Natural killer cell (primary cell): ENCODE measurements at places on chromosomes 3 and 15. TPM values are rescaled to one million over a fixed set of nuclear protein-coding genes. Genes with fewer than 3 reads are reported as not detected.

The ADGRG7 gene
- not detected for total RNA-seq

The CADM2 gene
- total RNA-seq, result 0.07 TPM

The CPNE9 gene
- not detected for total RNA-seq

The DPPA2 gene
- total RNA-seq, result not detected

The NR1I2 gene
- 0.13 TPM for total RNA-seq

The CFAP20DC gene
- 0.09 TPM for total RNA-seq

The SIDT1 gene
- 101 TPM for total RNA-seq

The PRRT3 gene
- total RNA-seq, result 2.2 TPM

The TM6SF1 gene
- total RNA-seq, result 12.6 TPM

The ISL2 gene
- not detected for total RNA-seq

The ZNF660 gene
- 7.3 TPM for total RNA-seq

The ZNF385D gene
- 0.02 TPM for total RNA-seq

The FBXO22 gene
- total RNA-seq, result 8.5 TPM

The RBP2 gene
- total RNA-seq, result not detected

The COL6A5 gene
- not detected for total RNA-seq

The DPH3 gene
- 22.8 TPM for total RNA-seq

The PROS1 gene
- total RNA-seq, result 1.4 TPM

The CKMT1B gene
- total RNA-seq, result not detected

The SENP8 gene
- total RNA-seq, result 0.28 TPM

The SLITRK3 gene
- not detected for total RNA-seq

The P2RY14 gene
- 0.93 TPM for total RNA-seq

The THRB gene
- not detected for total RNA-seq

The MST1R gene
- 1.6 TPM for total RNA-seq

The MYH15 gene
- total RNA-seq, result not detected

The STX19 gene
- total RNA-seq, result not detected

The ARPIN gene
- 0.23 TPM for total RNA-seq

The NEO1 gene
- total RNA-seq, result 16.3 TPM

The SEMA7A gene
- 4.7 TPM for total RNA-seq

The HDGFL3 gene
- total RNA-seq, result 25.3 TPM

The NANOGP8 gene
- total RNA-seq, result not detected

The EFHB gene
- total RNA-seq, result not detected

The DUOXA2 gene
- not detected for total RNA-seq

The CCK gene
- 0.54 TPM for total RNA-seq

The MYO1E gene
- 39.4 TPM for total RNA-seq

The IGSF10 gene
- total RNA-seq, result not detected

The KIF7 gene
- total RNA-seq, result 0.93 TPM

The SAMD7 gene
- not detected for total RNA-seq

The WDR72 gene
- not detected for total RNA-seq

The NEK10 gene
- 1.6 TPM for total RNA-seq

The FOXB1 gene
- total RNA-seq, result not detected

The NR2E3 gene
- total RNA-seq, result not detected

The GAP43 gene
- total RNA-seq, result not detected

The EHD4 gene
- total RNA-seq, result 28.4 TPM

The CCR3 gene
- 36.7 TPM for total RNA-seq

The LRRC31 gene
- not detected for total RNA-seq

The UNC13C gene
- not detected for total RNA-seq

The SLC22A13 gene
- 0.85 TPM for total RNA-seq

The ZIC4 gene
- not detected for total RNA-seq

The SLC6A1 gene
- total RNA-seq, result not detected

The TATDN2 gene
- total RNA-seq, result 75.6 TPM

The ARHGEF3 gene
- total RNA-seq, result 211 TPM

The PLA2G4E gene
- total RNA-seq, result not detected

The PEX5L gene
- not detected for total RNA-seq

The CYP1A1 gene
- total RNA-seq, result 0.33 TPM

The LOXL1 gene
- total RNA-seq, result 1.1 TPM

The MAP2K5 gene
- total RNA-seq, result 32.6 TPM

The ST8SIA2 gene
- not detected for total RNA-seq
